ENCODE measurements at places on chromosomes 13 and 19. TPM values are rescaled to one million over a fixed set of nuclear protein-coding genes. Genes with fewer than 3 reads are reported as not detected.

UNC13A gene
- total RNA-seq = 0.04 TPM

ABHD8 gene
- 7.5 TPM for total RNA-seq

AKAP8 gene
- total RNA-seq = 19.9 TPM

KLHL1 gene
- not detected for total RNA-seq

SYNGR4 gene
- not detected for total RNA-seq

PRRG2 gene
- total RNA-seq = 0.24 TPM

HIPK4 gene
- total RNA-seq = not detected

RDH8 gene
- total RNA-seq = not detected

MATK gene
- 0.43 TPM for total RNA-seq

SRRM5 gene
- 0.19 TPM for total RNA-seq

DNA sequence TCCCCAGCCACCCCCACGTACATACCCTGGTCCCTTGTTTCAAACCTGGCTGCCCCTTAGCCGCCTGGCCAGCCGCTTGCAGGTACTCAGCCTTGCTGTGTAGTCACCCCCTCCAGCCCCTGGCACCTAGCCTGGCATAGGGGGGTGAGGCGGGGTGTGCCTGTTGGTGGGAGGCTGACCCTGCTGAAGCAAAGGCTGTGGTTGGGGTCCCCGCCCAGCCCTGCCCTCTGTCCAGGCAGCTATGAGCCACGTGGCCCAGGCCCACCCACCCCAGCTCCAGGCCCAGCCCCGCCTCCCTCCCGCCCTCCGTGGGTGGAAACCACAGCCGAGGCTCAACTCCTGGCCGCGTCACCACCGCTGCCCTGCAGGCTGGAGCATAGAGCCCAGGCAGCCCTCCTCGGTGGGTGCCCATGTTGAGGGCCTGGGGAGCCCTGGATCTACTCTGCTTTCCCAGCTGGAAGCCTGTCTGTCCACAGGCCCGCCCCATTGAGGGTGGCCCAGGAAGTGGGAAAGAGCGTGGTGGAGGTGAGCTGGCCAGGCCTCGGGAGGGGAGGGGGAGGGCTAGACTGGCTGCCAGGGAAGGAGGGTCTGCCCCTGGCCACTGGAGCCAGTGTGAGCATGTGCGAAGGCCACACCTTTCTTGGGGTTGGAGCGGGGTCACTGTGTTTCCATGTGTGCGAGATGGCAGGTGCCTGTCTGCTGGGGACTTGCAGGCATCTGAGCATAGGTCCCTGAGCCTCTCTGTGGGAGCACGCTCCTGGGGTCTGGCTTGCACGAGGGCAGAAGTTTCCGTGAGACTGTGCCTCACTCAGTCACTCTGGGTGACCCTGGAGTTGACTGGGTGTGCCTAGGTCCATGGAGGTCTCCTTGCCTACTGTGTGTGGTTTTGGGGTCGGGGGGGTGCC lies 31.0 kb downstream of the PAK4 start:
- no peak for DNase-seq

DNA sequence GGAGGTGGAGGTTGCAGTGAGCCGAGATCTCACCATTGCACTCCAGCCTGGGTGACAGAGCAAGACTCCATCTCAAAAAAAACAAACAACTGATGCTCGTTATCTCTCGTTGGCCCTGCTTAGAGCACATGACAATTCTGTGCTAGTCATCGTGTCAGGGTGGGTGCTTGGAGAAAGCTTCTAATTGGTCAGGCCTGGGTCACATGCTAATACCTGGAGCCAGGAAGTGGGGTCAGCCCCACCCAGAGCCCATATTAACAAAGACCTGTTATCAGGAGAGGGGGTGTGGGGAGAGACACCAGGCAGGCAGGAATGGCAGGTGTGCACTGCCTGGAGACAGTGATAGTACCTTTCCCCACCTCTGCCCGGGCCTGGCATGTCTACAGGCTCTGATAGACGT lies 84.9 kb downstream of the DPF1 start:
- DNase-seq = no peak

- peak; percentile 83 for DNase-seq
Measured at GRCh38 chr19:49196527-49197240, 39.1 kb downstream of the TRPM4 start.

DNA sequence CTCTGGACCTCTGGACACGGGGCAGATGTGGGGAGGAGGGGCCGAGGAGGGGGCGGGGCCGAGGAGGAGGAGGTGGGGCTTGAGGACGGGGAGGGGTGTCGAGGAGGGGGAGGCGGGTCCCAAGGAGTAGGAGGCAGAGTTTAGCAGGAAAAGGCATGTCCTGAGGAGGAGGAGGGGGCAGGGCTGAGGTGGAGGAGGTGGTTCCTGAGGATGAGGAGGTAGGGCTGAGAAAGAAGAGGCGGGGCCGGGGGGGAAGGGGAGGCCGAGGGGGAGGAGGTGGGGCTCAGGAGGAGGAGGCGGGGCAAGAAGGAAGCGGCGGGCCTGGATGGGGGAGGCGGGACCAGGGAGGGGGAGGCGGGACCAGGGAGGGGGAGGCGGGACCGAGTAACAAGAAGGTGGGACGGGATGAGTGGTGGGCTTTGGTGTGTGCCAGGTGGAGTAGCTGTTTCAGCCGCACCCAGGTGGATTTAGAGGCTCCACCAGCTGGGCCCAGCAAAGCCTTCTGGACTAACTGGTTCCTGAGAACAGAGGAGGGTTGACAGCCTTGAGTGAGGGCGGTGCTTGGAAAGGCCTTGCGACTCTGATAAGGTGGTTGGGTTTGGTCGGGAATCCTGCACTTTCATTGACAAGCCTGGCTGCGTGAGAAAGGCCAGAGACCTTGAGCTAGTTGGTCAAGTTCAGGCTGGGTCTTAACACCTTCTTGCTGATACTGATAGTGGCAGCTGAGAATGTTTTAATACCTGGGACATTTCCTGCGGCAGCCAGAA lies 7.7 kb downstream of the TECR start:
- DNase-seq = peak; percentile 76

DNA sequence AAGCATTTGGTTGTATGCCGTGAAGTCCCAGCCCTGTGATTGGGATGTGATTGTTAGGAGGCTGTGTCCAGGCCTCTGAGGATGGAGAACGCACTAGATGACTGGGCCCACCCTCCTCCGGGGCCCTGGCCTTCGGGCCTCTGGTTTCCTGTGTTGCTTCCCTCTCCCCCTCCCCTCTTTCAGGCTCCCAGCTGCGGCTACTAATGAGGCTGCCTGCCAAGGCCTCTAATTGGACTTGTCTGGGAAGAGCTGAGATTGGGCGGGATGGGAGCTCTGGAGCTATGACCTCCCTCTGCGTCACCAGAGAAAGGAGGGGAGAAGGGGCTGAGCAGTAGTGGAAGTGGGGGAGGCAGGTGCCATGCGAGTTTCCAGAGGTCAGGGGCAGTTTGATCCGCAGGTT lies 9.9 kb downstream of the PTH2 start:
- no peak for DNase-seq

DNA sequence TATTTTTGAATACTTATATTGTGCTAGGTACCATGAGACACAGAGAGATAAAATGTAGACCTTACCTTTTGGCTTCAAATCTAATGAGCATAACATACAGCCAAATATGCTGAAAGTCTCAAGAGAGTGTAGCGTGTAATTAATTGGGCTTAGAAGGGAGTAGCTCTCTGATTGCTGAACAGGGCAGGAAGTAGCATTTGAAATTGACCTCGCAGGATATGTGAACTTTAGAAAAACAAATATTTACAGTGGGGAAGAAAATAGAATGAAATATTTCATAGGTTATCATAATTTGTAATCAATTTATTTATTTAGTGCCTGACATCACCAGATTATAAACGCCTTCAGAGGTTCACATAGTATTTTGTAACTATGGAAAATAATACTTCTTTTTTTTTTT lies 327.1 kb downstream of the RFC3 start:
- no peak for DNase-seq

GRCh38 chr13:73142071-73142470 lies 83.3 kb downstream of the KLF5 start:
- DNase-seq = no peak

DNA sequence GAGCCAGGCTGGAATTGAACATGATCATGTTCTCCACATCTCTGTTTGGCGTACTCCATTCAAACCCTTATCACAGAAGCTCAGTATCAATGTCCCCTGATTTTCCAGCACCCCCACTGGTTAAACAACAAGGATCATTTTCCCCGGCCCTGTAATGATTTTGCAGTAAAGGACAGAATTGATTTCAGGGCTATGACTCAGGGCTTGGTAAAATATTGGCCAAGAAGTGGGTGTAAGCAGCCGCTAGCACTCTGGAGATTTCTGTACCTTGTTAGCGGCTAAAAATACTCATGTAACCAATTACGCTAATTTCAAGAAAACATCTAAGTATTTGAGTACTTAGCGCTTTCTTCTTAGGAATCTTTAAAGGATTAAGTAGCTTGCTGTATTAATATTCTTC lies 69.5 kb upstream of the FNDC3A start:
- no peak for DNase-seq

GRCh38 chr19:2254064-2254872 lies 1.9 kb downstream of the JSRP1 start:
- DNase-seq = no peak

- DNase-seq = no peak
Measured at GRCh38 chr13:96112936-96113335, 23.0 kb downstream of the HS6ST3 start.

DNA sequence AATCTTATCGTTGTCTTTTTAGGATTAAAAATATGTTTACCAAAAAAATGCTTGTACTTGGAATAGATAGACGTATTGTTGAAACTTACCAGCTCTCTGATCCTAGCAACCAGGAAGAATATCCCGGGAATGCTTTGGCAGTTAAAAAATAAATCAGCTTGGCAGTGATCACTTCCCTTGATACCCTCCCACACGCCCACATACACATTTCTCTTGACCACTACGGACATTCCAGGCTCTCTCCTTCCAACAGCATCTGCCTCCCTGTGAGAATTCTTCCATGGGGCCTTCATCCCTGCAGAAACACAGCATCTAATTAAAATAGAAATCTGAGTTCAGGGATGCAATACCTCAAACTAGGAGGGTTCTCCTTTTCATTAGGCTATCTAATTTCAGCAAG lies 57.9 kb downstream of the THSD1 start:
- DNase-seq = no peak

DNA sequence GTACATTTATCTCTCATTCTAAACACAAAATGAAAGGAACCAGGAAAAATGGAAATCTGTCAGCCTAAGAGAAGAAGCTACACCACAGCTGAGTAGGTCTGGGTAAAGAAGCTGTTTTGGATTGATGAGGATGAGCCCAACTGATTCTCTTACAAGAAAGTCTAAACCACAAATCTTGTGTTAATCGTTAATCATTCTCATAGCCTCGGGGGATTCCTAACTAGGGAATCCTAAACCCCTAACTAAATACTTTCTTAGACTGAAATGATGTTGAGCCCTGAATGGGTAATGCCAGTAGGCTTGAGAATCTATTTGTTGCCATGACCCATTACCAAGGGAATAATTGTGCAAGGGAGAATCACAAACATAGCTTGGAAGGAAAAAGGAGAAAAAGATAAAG lies 327.5 kb upstream of the SPRY2 start:
- no peak for DNase-seq

- no peak for DNase-seq
Measured at GRCh38 chr13:32987462-32987861, 28.8 kb upstream of the KL start.

DNA sequence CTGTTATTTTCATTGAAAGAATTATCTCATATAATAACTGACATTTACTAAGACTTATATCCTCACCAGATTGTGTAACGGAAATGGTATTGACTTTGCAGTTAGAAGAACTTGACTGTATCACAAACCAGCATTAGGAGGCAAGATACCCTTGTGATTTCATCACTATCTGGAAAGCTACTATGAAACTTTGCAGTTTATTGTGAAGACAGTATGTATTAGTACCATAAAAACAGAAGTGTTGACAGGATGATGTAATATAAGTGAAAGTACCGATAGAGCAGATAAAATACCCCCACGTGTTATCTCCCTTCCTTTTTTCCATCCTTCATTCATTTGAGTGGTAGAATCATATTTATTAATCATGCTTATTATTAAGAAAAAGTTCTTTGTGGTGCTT lies 365.7 kb upstream of the KLHL1 start:
- no peak for DNase-seq

GRCh38 chr13:71590654-71591148 lies 276.3 kb downstream of the DACH1 start:
- no peak for DNase-seq

DNA sequence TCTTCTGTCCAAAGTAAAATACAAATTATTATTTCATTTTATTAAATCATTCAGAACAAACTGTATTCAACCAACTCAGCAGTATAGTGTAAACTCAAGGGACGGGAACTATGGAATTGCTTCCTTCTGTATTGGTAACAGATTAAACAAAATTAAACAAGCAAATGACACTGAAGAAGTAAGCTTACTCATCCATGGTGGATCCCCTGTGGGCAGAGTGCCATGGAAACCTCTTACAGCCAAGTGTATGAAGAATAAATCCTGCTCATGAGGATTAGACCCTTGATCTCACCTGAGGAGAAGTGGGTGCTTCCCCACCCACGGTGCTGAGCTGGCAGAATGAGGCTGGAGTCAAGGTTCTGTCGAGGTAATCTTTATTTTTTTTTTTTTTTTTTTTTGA lies 18.0 kb upstream of the RFXAP start:
- DNase-seq = no peak

DNA sequence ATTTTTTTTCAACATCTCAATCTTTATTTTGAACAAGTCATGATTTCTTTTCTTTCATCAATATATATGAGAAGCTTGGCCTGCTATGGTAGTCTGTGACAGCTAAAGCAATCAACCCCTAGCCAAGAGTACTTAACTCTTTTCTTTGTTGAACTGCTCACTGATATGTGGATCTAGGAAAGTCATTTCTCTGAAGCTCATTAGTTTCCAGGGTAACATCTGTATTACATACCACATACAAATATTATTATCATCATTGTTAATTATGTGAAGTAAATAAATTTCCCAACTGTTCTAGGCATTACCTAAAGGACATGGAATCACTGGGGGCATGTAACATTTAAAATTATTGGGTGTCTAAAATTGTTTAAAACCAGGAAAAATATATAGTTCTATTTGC lies 267.3 kb downstream of the DCT start:
- no peak for DNase-seq

DNA sequence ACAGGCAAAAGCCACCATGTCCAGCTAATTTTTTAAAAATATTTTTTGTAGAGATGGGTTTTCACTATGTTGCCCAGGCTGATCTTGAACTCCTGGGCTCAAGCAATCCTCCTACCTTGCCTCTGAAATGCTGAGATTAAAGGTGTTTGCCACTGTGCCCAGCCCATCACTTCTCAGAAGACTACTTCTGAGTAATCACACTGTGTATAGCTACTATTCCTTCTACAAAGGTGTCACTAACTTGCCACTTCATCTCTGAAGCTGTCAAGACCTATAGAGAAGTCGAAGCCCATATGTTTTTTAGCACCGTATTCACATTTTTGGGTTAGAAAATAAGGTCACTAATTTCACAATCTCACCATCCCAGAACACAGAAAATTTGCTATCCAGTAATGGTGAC lies 36.0 kb upstream of the FNDC3A start:
- DNase-seq = no peak

DNA sequence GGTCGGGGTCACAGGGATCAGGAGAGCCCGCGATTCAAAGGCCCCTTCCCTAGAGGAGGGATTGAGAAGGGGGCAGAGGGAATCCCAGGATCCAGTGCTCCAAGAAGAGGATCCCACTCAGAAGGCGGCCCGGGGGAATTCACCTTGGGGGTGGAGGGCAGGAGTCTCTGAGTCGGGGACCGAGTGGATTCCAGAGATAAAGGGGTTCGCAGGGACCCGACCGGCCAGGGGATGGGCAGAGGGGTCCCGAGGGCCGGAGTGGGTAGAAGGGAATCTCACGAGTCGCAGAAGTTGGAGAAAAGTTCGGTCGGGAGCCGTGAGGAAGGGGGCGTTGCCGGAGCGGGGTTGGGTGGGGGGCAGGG lies 261 bp downstream of the PRKD2 start:
- DNase-seq = no peak

- DNase-seq = no peak
Measured at GRCh38 chr19:46974181-46974580, 45.5 kb upstream of the NPAS1 start.

All from psoas muscle (tissue), 8 donors.